Astrocyte of the spinal cord (primary cell): ENCODE measurements at places on chromosomes 13 and 19.

DNA sequence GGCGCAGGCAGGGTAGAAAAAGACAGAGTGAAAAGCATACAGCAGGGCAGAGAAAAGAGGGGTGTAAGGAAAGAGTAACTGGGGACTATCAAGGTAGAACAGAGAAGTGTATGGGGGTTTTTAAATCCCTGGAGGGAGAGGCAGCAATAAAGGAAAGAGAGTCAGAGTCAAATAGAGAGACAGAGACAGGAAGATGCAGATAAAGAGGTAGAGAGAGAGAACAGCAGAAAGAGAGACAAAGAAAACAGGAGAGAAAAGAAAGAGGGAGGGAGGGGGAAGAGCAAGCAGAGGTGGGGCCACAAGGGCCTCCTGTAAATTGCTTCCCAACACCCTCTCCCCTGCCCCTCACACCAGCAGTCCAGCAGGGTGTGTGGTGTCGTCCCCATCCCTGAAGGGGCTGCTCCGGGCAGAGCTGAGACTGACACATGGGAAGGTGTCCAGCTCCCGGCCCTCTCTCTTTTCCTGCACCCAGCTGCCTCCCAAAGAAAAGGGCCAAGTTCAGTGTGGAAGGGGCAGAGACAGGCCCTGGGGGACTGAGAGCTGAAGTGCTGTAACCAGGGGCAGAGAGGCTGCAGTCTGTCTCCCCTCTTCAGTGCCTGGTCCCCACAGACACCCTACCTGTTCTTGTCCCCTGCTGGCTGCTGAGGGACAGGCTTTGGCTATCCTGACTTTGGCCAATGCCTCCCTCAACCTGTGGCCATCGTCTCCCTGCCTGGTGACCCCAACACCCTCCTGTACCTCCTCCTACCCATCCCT lies 17.4 kb upstream of the POU2F2 start:
- no peak for DNase-seq

DNA sequence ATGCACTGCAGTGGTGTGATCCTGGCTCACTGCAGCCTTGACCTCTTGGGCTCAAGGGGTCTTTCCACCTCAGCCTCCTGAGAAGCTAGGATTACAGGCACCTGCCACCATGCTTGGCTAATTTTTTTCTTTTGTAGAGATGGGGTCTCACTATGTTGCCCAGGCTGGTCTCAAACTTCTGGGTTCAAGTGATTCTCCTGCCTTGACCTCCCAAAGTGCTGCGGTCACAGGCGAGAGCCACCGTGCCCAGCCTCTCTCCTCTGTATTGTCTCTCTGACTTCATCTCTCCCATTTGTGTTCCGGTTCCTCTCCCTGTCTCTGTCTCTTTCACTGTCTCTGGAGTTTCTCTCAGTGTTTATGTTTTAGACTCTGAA lies 1.7 kb upstream of the C19orf85 start:
- no peak for DNase-seq

GRCh38 chr13:26446751-26447150 lies 110.7 kb upstream of the WASF3 start:
- no peak for DNase-seq

DNA sequence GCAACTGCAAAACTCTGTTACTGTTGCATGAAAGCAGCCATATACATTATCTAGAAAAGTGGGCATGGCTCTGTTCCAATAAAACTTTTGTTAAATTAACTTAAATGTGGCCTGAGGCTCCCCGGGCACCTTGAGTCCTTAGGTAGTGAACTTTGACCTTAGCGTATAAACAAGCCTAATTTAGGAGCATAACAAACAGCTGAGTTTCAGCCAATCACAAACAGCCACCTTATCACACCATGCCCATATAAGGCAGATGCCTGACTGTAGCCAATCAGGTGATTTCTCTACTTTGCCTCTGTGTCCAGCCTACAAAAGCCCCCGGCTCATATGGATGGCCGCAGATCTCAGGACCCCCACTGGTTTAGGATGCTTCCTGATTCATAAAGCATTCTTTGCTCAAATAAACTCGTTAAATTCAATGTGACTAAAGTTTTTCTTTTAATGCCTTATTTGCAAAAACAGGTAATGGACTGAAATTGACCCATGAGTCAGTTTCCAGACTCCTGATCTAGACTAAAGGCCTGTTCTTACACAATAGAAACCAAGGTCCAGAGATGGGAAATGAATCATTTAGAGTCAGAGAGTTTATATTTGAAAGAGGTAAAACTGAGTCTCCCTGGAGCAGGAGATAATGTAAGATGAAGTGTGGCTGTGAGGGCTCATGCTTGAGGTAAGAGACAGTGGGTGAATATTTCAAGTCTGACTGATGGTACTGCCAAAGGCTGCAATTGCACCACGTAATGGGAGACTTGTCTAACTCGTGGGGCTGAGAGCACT lies 130.2 kb downstream of the FGF9 start:
- no peak for DNase-seq

DNA sequence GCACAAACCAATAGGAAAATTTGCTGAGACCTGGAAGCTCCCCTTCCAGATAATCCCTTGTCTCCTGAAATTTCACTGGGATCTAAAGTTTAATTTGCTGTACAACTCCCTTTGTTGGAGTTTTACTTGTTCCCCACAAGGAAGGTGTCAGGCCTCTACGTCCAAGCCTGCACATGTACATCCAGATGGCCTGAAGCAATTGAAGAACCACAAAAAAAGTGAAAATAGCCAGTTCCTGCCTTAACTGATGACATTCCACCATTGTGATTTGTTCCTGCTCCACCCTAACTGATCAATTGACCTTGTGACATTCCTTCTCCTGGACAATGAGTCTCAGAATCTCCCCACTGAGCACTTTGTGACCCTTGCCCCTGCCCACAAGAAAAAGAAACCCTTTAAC lies 716.0 kb upstream of the PCDH20 start:
- no peak for DNase-seq

GRCh38 chr19:28999724-29000433 lies 213.1 kb downstream of the UQCRFS1 start:
- DNase-seq = no peak

DNA sequence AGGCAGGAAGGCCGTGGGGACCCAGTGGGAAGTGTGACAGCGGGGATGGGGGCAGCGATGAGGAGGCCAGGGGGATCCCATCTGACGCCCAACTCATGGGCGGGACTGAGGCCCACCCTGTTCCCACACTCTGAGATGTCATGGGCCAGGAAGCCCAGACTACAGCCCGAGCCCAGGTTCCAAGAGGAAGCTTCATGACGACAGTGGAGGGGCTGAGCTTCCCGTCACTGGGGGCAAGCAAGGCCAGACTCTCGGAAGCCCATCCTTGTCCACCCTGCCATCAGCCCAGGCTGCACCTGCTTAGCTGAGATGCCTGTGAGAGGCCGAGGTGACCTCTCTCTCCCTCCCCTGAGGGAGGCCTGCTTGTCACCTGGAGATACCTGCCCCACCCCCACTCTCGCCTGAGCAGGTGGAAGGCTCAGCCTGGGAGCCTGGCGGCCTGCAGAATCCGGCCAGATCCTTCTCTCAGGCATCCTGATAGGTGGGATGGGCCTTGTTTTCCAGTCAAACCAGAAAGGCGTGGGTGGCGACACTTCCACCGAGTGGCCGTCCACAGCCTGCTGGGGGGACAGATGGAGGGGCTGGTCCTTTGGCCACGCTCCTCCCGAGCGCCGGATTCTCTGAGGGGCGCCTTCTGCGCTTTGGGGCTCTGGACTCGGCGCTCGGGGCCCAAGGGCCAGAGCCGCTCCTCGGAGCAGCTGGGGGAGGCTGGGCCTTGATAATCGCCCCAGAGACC lies 4.8 kb downstream of the ZBTB7A start:
- DNase-seq = no peak

DNA sequence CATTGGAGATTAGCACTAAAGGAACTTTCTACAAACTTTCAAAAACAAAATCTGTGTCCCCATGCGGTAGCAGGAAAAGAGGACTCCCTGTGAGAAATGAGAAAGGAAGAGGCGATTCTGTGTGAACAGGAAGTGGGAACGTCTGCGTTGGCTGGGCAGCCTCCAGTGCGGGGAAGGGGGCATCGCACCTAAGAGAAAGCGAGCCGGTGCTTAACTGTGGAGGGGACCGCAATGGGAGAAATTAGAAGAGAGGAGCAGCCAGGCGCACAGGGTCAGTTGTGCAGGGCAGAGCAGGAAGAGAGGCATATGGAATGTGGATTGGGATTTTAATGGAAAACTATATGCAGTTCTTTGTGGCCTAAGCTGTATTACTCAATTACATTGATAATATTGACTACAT lies 77.4 kb upstream of the DOCK9 start:
- no peak for DNase-seq
